ENCODE measurements at places on chromosomes 7 and 10.

DNA sequence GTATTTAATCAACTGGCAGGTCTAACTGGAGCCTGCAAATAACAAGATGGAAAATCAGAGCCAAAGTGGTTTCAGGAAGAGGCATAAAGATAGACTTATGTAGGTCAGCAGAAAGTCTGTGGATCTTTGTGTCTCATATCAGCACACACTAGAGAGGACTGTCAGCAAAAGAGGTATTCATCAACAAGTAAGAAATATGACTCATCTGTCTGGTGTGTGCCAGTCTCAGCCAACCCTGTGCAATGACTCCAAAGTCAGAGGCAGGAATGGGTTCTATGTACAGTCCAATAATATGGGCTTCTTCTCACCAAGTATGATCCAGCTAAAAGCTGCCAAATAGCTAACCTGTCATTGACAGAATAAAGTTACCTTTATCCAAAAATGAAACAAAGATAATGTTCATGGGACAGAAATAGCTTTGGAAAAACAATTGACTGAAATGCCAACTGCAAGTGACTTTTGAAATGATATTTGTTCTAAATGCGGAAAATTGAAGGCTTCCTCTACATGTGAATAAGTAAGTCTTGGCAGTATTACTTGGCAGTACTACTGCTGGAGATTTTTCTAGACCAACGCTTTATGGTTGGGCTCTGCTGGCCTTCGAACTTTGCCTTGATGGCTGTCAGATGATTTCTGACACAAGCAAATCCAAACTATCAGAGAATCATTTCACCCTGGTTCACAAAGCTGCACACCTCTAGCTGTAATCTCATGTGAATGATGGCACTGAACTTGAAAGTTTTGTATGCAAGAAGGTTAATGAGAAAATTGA lies 272.3 kb upstream of the SEMA3C start:
- DNase-seq = no peak

DNA sequence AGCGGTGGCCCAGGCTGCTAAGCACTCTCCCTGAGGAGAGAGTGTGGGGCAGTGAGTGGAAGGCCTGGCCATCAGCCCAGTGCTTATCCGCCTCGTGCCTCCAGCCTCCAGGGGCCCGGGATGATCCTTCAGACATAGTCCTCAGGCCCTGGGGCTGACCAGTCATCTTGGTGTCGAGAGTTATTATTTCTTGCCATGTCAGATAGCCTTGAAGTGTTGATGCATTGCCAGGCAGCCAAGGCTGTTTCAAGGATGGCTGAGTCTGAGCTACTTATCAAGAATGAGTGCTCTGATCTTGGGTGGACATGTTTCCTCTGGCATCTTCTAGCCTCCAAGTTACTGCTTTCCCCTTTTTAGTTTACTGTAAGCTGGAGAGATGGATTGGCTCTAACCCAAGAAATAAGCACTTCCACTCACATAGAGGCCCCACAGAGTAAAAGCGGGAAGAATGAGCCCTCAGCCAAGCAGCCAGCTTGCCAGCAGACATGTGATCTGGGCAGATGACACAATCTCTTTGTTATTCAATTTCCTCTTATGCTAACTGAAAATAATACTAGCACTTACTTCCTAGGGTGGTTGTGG lies 136.5 kb upstream of the NAMPT start:
- DNase-seq = peak; percentile 5

DNA sequence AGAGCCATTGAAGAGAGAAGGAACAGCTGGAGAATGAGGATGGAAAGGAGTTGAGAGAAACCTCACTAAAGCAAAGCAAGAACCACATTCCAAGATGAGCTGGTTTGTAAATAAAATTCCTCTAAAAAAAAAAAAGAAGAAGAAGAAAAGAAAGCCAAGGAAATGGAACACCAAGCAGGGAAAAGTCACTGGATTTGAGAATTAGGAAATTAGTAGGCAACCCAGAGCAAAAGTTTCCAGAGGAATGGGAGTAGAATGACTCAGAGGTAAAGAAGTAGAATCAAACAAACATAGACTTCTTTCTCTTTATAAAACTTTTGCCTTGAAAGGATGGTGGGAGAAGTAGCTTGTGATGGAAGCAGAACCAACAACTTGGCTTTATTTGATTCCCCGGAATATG lies 3.9 kb downstream of the CH25H start:
- DNase-seq = no peak

DNA sequence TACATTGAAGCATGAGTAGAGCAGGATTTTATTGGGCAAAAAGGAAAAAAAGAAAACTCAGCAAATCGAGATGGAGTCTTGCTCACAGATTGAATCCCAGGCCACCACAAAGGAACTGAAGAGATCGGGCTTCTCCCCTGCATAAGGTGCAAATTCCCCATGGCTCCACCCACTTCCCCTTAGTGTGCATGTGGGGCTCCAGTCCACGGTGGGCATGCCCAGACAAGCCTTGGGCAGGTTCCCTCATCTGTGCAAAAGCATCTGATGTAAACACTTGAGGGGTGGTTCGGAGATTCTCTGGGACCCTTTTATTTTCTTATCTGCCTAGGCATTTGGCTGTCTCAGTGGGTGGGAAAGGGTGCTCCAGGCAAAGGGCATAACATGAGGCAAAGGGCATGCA lies 150.7 kb downstream of the CFTR start:
- DNase-seq = no peak

- DNase-seq = no peak
Measured at GRCh38 chr7:110454713-110455112, 636.2 kb upstream of the LRRN3 start.

- peak; percentile 69 for DNase-seq
Measured at GRCh38 chr10:3785851-3786271, 852 bp upstream of the KLF6 start.

- no peak for DNase-seq
Measured at GRCh38 chr7:5266191-5267028, 16.3 kb upstream of the SLC29A4 start.

DNA sequence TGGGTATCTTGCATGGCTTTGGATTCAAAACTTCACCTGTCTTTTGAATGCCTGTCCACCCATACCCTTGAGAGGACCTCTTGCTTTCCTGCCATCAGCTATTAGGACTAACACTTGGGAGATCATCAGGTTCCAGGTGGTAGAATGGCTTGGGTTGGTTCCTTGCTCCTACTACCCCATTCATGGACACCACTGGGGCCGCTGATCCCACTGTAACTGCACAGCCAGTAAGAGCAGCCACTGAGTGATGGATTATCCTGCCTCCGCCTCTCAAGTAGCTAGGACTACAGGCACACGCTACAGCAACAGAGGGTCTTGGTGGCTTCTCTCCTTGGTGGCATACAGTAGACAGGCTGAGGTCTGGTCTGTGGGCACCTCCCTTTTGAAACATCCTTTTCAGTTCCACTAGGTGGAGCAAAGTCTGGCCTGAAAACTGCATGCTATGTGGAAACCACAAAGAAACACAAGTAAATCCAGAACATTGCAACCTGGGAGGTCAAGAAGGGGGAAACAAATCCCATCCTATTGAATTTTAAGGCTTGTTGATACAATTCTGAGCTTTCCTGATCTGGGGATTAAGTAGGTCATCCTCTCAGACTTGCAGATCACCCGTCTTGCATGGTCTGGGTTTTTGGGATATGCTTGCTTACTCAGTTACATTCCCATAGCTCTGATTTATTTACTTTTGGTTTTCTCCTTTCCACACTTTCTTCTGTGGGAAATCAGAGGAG lies 9.4 kb downstream of the WBP1L start:
- peak; percentile 32 for DNase-seq

GRCh38 chr7:115249080-115249479 lies 327.2 kb downstream of the MDFIC start:
- no peak for DNase-seq

DNA sequence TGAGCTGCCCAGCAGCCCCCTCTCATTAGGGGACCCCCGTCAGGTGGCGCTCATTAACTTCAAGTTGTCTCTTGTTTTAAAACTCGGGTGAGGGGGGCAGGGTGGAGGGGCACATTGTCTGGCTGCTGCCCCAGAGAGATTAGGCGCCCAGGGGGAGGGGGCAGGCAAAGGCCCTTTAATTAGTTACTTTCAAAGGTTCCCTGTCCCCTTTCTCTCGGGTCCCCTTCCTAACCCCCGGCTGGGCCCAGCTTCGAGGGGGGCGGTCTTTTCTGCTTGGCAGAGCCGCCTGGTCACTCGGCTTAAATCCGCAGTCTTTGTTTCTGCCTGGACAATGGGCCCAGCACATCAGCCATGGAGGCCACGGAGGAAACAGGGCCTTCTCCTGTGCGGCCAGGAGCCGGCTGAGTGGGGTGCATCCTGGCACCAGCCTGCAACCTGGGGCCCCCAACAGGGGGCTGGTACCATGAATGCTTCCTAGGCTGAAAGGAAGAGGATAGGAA lies 38.9 kb upstream of the SLF2 start:
- DNase-seq = no peak

GRCh38 chr10:49243139-49243538 lies 54.9 kb upstream of the TMEM273 start:
- DNase-seq = no peak

DNA sequence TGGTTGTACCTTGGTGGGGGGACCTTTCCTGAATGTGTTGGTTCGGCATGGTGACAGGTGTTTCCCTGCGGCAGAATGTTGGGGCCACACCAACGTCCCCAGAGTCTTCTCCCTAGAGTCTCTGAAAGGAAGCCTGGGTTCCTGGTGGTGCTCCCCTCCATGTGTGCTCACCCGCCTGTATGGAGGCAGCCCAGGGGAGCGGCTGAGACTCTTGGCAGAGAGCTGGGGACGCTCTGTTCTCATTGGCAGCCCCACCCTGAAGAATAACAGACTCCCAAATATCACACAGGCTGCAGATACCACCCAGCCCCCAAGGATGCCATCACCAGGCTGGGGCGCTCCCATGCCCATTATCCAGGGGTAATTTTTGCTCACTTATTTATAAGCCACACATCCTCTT lies 34.8 kb downstream of the CHST12 start:
- no peak for DNase-seq

DNA sequence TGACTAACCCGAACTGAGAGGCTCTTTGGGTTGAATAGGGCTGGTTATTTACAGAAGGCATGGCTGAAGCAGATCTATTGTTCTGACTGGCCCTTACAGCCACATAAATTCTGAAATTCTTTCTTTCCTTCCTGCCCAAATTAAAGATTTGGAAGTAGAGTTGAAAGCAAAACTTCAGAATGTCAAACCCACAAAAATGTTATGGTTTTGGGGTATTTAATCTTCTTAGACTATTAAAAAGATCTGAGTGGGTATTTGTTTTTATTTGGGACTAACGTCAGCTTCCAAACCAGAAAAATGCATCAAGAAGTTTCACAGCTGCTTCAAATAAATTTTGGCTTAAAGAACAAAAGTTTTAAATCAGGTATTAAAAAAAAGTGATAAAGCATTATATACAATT lies 124.5 kb downstream of the AHR start:
- no peak for DNase-seq

DNA sequence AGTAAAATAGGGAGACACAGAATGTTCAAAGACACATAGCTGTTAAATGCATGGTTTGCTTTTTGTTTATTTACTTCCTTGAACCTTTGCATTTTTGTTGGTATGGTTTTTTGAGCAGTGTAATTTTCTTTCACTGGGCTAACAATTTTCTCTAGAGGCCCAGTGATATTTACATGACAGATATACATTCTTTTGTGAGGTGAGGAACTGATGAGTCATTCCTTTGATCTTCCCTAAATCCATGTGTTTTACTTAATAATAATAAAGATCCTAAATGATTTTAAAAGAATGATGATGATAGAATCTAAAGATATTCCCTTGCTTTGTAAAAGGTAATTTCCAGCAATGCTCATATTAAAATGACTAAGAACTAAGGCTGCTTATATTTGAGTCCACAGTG lies 188.5 kb upstream of the ANK3 start:
- no peak for DNase-seq
